ENCODE measurements at places on chromosomes 16 and 17.

DNA sequence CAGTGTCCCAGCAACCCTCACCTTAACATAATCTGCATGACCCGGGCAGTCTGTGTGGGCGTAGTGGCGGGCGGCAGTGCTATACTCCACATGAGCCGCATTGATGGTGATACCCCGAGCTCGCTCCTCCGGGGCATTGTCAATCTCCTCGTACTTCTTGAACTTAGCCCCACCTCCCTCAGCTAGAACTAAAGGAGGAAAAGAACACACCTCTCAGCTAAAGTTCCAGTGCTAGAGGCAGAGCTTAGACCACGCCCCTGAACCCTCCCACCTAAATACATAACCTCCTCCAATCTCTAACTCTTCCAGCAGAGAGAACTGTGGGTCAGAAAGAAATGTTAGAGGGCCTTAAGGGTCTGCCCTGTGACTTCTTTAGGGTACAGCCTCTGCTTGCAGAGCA is 855 bp downstream of the TUFM start:
- no peak for DNase-seq

- no peak for DNase-seq
Observed at GRCh38 chr17:48241770-48242497, 134.4 kb downstream of the SNX11 start.

GRCh38 chr16:9966569-9967157 is 215.6 kb downstream of the GRIN2A start:
- no peak for DNase-seq

DNA sequence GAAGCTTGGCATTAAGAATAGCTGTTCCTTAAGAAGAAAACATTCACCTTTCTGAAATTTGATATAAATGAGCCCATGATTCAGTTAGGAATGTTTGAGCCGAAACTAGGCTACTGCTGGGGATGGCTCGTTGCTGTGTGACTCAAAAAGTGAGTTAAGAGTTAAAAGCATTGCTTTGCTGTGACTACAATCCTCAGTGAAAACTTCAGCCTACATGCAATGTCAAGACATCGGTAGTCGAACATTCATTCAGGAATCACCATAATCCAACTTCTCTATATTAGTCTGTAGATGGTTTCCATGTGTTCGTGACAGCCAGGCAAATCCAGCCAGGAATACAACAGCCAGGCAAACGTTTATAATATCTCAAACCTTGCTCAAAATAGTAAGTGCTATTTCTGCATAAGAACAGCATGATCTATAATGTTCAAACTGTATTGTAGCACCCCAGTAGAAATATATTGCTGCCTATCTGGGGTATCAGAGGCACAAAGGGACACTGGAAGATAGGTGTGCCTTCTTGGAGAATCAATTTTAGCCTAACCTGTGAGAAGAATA is 1225.1 kb downstream of the CDH8 start:
- DNase-seq, result no peak

DNA sequence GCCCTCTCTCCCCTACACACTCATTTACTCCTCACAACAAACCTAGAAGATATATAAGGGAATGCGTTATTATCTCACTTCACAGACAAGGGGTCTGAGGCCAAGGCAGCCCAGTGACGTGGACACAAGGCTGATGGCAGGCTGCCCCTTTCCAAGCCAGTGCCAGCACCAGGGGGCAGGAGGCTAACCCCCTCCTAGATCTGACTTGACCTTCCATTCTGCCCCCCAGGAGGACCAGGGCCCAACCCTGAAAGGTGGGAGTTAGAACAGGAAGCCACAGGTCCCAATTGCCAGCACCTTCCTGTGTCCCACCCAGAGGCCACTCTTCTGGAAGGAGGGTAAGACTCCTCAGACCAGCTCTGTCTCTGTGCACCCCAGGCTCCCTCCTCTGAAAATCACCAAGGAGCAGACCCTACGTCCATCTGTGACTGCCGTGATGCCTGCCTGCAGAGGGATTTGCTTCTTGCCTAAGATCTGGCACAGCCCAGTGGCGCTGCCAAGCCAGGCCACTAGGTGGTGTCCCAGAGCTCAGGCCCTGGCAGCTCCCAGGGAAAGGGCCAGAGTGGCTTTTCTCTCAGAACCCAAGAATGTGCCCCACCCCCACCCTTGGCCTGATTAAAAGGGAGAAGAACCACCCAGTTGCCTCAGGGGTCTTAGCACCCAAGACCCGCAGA is 42.4 kb upstream of the MRPS23 start:
- peak; percentile 23 for DNase-seq

DNA sequence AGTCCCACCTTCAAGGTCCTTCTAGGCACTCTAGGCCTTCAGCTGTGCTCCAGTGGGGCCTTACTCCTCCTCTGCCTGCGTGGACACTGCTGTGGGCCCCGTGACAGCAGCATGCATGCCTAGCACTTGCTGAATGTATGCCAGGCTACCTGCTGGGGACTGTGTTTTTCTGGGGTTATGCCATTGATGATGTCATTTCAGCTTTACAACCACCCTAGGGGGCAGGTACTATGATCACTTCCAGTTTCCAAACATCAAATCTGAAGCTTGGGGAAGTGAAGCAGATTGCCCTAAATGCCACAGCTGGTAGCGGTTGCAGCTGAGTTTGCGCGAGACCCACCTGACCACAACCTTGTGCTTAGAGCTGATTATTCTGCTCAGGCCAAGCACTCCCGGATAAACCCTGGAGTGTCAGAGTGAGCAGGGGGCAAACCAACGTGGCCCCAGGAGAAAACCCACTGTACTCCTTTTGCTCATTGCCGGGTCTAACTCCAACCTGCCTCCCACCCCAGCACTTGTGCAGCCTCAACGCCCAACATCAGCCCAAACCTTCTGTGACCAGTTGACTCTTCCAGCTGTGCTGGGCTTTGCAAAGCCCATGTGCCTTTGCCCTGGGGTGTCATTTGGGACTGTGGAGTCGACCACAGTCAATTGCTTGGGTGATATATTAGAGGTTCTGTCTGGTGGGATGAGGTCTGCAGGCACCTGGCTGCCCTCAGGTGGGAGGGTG is 168.4 kb downstream of the ENGASE start:
- DNase-seq, result no peak

DNA sequence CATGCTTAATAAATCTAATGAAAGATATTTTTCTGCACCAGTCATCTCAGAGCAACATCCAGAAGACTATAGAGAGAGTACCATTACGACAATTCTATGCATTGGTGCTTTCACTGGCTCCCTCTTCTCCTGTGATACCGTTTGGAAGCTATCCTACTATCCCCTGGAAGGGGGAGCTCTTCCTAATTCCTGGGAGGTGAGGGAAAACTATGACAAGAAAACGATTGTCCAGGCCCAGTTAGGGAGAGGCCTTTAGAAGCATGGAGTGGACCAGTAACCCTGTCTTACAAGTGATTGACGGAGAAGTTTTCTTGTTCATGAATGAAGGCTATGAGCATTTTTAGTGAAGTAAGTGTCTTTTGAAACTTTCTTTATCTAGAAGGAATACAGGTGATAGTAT is 150.2 kb downstream of the TANC2 start:
- no peak for DNase-seq

DNA sequence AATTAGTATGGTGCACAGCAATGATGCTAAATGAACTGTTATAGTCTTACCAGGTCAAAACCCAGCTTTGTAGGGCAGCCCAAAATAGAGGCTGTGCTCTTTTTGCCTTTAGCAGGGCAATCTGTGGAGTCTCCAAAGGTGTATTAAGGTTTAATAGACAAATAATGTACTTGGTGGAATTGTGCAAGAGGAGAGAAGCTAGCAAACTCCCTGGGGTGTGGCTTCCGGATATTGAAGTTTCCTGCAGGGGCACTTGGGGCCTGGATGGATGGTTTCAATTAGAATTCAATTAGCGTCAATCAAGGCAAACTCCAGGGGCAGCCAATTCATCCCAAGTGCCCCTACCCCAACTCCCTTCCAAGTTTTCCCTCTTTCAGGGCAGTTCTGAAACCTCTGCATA is 285.8 kb downstream of the UTP18 start:
- DNase-seq, result no peak

- DNase-seq, result no peak
Observed at GRCh38 chr16:69538808-69539207, 27.0 kb upstream of the NFAT5 start.

GRCh38 chr17:13154930-13155329 is 137.1 kb upstream of the ELAC2 start:
- DNase-seq, result no peak

GRCh38 chr17:51913491-51914205 is 244.9 kb downstream of the CA10 start:
- DNase-seq, result no peak

- DNase-seq, result no peak
Observed at GRCh38 chr17:71142333-71142732, 973.0 kb downstream of the KCNJ2 start.

GRCh38 chr16:83652943-83653342 is 154.8 kb upstream of the HSBP1 start:
- DNase-seq, result no peak

GRCh38 chr16:57859331-57859730 is 57.0 kb upstream of the KIFC3 start:
- no peak for DNase-seq

Data from NCI-H1105 (cell line).